Fibroblast of lung (primary cell): ENCODE measurements at places on chromosomes 1 and 21. TPM values are rescaled to one million over a fixed set of nuclear protein-coding genes. Genes with fewer than 3 reads are reported as not detected.

- H3K4me3 ChIP-seq, result no peak overlapping the region
- H3K27ac ChIP-seq, result no peak overlapping the region
- H3K4me1 ChIP-seq, result peaks cover 2% of the 10 kb centered on the region
- DNase-seq, result no peak
- no peaks in the 10 kb centered on the region for H3K36me3 ChIP-seq
Observed at GRCh38 chr1:74508449-74508848, 4.0 kb downstream of the LRRC53 start.

Gene SH2D1B
- not detected in 2 replicates for total RNA-seq

Gene KRTAP12-2
- not detected in 2 replicates for total RNA-seq

Gene VSIG8
- under 0.01 TPM in 2 replicates for total RNA-seq

- DNase-seq, result peak; percentile 79
- H3K27ac ChIP-seq, result no peak overlapping the region
- H3K4me3 ChIP-seq, result no peak overlapping the region
- H3K36me3 ChIP-seq, result no peaks in the 10 kb centered on the region
- H3K4me1 ChIP-seq, result peaks cover 4% of the 10 kb centered on the region
Observed at GRCh38 chr1:15786581-15786980, 20.9 kb downstream of the UQCRHL start.

GRCh38 chr1:2821373-2821955, 20.0 kb upstream of the TTC34 start:
- H3K27ac ChIP-seq, result no peak overlapping the region
- no peak overlapping the region for H3K4me3 ChIP-seq
- H3K4me1 ChIP-seq, result no peaks in the 10 kb centered on the region
- no peak for DNase-seq
- H3K27me3 ChIP-seq, result no peaks in the 10 kb centered on the region

DNA sequence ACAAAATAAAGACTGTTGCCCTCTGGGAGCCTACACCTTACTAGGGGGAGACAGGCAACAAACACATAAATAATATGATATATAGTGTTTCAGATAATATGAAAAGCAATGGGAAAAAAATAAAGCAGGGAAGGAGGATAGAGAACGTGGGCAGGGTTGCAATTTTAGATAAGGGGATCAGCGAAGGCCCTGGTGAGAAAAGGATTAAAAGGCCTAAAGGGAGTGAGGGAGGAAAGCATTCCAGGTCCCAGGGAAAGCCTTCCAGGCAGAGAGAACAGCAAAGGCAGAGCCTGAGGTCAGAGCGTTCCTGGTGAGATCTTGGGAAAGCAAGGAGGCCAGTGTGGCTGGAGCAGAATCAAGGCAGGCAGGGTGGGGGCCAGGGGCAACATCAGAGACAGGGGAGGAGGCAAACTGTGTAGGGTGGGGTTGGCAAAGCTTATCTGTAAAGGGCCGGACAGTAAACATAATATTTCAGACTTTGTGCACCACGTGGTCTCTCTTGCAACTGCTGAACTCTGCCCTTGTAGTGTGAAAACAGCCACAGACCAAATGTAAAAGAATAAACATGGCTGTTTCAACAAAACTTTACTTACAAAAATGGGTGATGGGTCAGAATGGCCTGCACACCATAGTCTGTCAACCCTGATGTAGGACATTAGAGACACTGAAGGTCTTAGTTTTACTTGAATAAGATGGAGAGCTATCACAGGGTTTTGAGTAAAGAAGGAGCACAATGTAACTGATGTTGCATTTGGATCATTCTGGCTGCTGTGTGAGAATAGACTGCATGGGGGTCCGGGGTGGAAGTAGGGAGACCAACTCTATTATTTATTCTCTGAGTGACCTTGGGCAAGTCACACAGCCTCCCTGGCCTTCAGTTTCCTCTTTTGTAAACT, 13.3 kb upstream of the CPT2 start:
- H3K27me3 ChIP-seq, result no peaks in the 10 kb centered on the region
- H3K4me1 ChIP-seq, result peaks cover 49% of the 10 kb centered on the region
- H3K36me3 ChIP-seq, result no peaks in the 10 kb centered on the region

DNA sequence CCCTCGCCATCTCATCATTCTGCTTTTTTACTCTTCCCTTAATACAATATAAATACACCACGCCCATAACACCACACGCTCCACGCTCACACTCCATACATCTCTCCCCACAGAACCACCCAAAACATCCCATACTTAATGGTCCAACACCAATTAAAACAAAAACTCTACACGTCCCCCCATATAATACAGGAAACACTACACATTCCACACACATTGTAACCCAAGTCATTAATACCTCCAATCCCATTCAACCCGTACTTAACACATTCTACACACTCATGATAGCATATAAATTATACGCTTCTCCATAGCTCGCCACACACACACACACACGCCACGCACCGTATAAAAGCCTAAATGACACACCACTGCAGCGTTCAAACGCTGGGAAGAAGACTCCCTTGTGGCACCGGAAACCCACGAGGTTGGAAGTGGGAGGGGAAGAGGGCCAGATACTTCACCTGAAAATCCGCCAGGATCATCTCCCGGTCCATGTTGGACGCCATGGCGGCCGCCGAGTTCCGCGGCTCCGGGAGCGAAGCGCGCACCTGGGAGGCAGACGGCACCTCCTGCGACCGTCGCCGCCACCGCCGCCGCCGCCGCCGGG, 659 bp downstream of the FAF1 start:
- DNase-seq, result peak; percentile 36
- no peaks in the 10 kb centered on the region for H3K36me3 ChIP-seq
- H3K27ac ChIP-seq, result peak overlapping the region; percentile 82
- peaks cover 5% of the 10 kb centered on the region for H3K4me1 ChIP-seq
- peak overlapping the region; percentile 85 for H3K4me3 ChIP-seq

Gene CFAP74
- total RNA-seq, result 0.26 TPM in 1 of 2 replicates, not detected in the other
